ENCODE measurements at places on chromosomes 6 and 20. TPM values are rescaled to one million over a fixed set of nuclear protein-coding genes. Genes with fewer than 3 reads are reported as not detected.

DNA sequence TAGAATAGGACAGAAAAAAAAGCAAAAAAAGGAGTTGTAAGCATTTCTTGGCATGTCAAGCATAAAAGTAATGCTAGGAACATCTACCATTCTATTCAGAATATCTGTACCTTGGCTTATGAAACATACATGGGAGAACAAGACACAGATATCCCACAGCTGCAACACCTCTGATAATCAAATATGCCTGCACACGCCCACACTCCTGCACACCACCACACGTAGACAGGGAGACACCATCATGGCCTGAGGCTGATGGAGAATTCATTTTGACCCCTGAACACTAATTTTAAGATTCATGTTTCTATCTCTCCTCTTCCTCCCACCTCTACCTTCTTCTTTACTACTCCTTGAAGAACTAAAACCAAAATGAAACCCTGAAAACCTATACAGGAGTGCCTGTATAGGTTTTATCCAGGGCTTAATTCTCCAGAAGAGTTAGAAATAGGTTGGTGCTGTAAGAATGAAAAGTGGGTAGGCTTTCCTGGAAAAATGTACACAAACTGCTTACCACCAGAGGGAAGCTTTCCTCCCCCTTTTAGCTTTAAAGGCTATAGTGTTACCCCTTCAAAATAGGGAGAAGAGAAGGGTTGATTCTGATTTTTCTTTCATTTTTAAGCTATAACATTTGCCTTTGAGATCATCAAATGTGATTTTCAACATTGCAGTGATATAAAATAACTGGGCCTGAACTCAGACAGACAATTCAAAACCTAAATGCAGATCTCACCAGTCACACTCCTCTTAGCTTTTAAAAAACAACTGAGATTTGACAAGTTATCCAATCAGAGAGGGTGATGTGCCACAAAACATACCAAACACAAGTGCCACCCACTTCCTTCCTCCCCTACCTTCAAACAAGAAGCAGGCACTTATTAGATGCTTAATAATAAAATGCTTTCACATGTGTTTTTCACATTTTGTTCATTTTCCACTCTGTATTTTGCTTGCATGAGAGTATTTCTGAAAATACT, 57.9 kb downstream of the ELOVL5 start:
- peaks cover 93% of the 10 kb centered on the region for H3K4me1 ChIP-seq
- no peaks in the 10 kb centered on the region for H3K27me3 ChIP-seq
- peak; percentile 65 for DNase-seq
- peak overlapping the region; percentile 45 for H3K27ac ChIP-seq

SCUBE3 gene
- not detected for total RNA-seq

- DNase-seq: no peak
- no peaks in the 10 kb centered on the region for H3K36me3 ChIP-seq
- H3K27me3 ChIP-seq: no peaks in the 10 kb centered on the region
- no peak overlapping the region for H3K27ac ChIP-seq
- no peak overlapping the region for H3K4me3 ChIP-seq
Measured at GRCh38 chr6:74568861-74569260, 637.0 kb downstream of the COL12A1 start.

- H3K4me3 ChIP-seq: no peak overlapping the region
- DNase-seq: no peak
- H3K36me3 ChIP-seq: no peaks in the 10 kb centered on the region
- no peak overlapping the region for H3K27ac ChIP-seq
- H3K4me1 ChIP-seq: no peaks in the 10 kb centered on the region
Measured at GRCh38 chr6:5250451-5250850, 10.3 kb downstream of the LYRM4 start.

SLC12A5 gene
- total RNA-seq: not detected

- H3K27ac ChIP-seq: no peak overlapping the region
- no peak overlapping the region for H3K4me3 ChIP-seq
- H3K4me1 ChIP-seq: no peaks in the 10 kb centered on the region
- DNase-seq: no peak
- no peaks in the 10 kb centered on the region for H3K27me3 ChIP-seq
Measured at GRCh38 chr6:22099231-22099630, 197.6 kb downstream of the PRL start.

GRCh38 chr6:105078386-105078708, 101.5 kb downstream of the POPDC3 start:
- H3K27me3 ChIP-seq: peaks cover under 1% of the 10 kb centered on the region
- no peaks in the 10 kb centered on the region for H3K36me3 ChIP-seq
- no peak for DNase-seq
- H3K4me3 ChIP-seq: no peak overlapping the region
- H3K27ac ChIP-seq: no peak overlapping the region

GRCh38 chr6:134678436-134678889, 271.4 kb downstream of the ALDH8A1 start:
- no peaks in the 10 kb centered on the region for H3K4me1 ChIP-seq
- no peak overlapping the region for H3K4me3 ChIP-seq
- no peak overlapping the region for H3K27ac ChIP-seq
- no peak for DNase-seq
- H3K36me3 ChIP-seq: no peaks in the 10 kb centered on the region

- H3K36me3 ChIP-seq: no peaks in the 10 kb centered on the region
- no peak for DNase-seq
- no peaks in the 10 kb centered on the region for H3K4me1 ChIP-seq
- H3K27ac ChIP-seq: no peak overlapping the region
- H3K4me3 ChIP-seq: no peak overlapping the region
Measured at GRCh38 chr20:61798632-61799031, 267.0 kb downstream of the TAF4 start.

DNA sequence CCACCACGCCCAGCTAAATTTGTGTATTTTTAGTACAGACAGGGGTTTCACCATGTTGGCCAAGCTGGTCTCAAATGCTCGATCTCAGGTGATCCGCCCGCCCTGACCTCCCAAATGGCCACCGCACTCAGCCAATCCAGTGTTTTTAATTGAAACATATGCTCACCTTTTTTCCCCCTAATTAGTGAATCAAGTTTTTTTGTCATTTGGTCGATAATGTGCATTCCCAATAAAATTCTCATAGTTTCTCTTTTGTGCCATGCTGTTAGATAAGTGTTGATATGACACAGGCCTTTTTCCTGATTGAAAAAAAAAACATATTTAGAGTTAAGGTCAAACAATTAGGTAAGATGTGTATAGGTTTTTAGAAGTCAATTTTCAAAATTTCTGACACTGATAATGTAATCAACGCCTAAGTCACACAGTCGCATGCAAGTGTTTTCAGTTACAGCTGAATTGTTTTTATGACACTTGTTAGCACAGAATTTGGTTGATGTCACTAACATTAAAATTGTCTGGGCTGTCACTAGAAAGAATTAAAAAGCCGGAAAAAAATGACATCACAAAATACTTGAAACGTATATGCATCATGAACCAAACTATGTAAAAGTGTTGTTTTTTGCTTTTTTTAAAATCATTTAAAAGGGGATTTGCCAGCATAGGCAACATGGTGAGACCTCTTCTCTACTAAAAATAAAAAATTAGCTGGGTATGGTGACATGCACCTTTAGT, 21.9 kb downstream of the ZNF217 start:
- no peak for DNase-seq
- H3K27me3 ChIP-seq: no peaks in the 10 kb centered on the region
- peaks cover 66% of the 10 kb centered on the region for H3K4me1 ChIP-seq
- H3K4me3 ChIP-seq: no peak overlapping the region
- peaks cover 81% of the 10 kb centered on the region for H3K36me3 ChIP-seq

Measured in CD4-positive, alpha-beta memory T cell (primary cell).